Psoas muscle (tissue), 8 donors: ENCODE measurements at places on chromosomes 5 and 9.

- H3K36me3 ChIP-seq, result no peaks in the 10 kb centered on the region
- no peaks in the 10 kb centered on the region for H3K4me1 ChIP-seq
- DNase-seq, result no peak
- H3K4me3 ChIP-seq, result no peak overlapping the region
Observed at GRCh38 chr9:28970241-28970654, 1397.0 kb upstream of the C9orf72 start.

DNA sequence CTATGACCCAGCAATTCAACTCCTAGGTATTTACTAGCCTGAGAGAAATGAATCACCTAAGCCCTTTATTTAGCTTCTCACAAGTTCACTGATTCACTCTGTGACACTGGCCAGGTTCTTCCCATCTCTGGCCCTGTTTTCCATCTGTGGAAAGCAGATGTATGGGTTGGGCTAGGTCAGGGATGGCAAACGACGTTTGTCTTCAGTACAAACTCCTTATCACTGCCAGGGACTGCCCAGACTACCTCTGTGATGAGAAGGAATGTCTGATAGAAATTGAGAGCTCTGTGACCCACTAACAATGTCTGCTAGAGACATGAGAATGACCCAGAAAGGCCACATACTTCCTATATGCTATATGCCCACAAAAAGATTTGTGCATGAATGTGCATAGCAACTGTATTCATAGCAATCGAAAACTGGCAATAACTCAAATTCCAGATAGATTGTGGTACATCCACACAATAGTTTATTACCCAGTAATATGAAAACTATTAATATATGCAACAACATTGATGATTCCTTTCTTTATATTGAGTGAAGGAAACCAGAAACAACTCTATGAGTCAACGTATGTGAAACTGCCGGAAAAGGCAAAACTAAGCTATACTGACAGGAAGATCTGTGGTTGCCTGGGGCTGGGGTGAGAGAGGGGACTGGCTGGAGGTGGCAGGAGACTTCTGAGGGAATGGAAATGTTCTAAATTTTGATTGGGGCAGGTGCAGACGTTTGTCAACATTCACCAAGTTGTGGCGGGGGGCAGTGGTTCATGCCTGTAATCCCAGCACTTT is 32.0 kb upstream of the ADAM19 start:
- H3K4me3 ChIP-seq, result no peak overlapping the region
- H3K27ac ChIP-seq, result no peak overlapping the region
- no peaks in the 10 kb centered on the region for H3K27me3 ChIP-seq
- peaks cover 7% of the 10 kb centered on the region for H3K4me1 ChIP-seq
- H3K36me3 ChIP-seq, result no peaks in the 10 kb centered on the region
- no peak for DNase-seq

- H3K36me3 ChIP-seq, result no peaks in the 10 kb centered on the region
- no peak for DNase-seq
- no peak overlapping the region for H3K4me3 ChIP-seq
- H3K27ac ChIP-seq, result peak overlapping the region; percentile 78
Observed at GRCh38 chr5:78547183-78547582, 101.4 kb downstream of the LHFPL2 start.

DNA sequence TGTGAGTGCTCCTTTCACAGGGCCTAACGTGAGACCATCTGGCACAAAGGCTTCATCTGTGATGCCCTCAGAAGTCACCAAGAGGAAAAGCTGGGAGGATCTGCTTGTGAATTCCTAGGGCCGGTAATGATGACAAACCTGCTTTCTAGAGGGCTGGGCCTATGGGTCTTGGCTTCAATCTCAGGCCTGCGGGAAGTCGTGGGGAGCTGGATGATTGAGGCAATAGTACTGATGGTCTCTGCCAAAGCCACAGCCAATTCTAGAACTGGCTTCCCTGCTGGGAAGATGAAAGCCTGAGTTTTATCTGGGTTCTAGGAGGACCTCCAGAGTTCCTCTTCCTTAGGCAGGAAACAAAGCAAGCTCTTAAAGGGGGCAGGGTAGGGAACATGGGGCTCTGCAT is 102.7 kb downstream of the TMEM215 start:
- no peaks in the 10 kb centered on the region for H3K4me1 ChIP-seq
- no peak for DNase-seq
- no peak overlapping the region for H3K27ac ChIP-seq
- H3K27me3 ChIP-seq, result no peaks in the 10 kb centered on the region
- no peaks in the 10 kb centered on the region for H3K36me3 ChIP-seq

- no peak overlapping the region for H3K27ac ChIP-seq
- no peaks in the 10 kb centered on the region for H3K36me3 ChIP-seq
- no peaks in the 10 kb centered on the region for H3K4me1 ChIP-seq
Observed at GRCh38 chr5:109546461-109546860, 136.7 kb upstream of the PJA2 start.

GRCh38 chr9:81462801-81463200 is 226.5 kb downstream of the TLE1 start:
- no peaks in the 10 kb centered on the region for H3K36me3 ChIP-seq
- H3K4me3 ChIP-seq, result no peak overlapping the region
- H3K4me1 ChIP-seq, result peaks cover 27% of the 10 kb centered on the region
- H3K27me3 ChIP-seq, result no peaks in the 10 kb centered on the region
- H3K27ac ChIP-seq, result no peak overlapping the region
- DNase-seq, result no peak

GRCh38 chr9:113721856-113722255 is 154.3 kb upstream of the ZNF618 start:
- H3K4me1 ChIP-seq, result no peaks in the 10 kb centered on the region
- DNase-seq, result no peak
- no peaks in the 10 kb centered on the region for H3K36me3 ChIP-seq

DNA sequence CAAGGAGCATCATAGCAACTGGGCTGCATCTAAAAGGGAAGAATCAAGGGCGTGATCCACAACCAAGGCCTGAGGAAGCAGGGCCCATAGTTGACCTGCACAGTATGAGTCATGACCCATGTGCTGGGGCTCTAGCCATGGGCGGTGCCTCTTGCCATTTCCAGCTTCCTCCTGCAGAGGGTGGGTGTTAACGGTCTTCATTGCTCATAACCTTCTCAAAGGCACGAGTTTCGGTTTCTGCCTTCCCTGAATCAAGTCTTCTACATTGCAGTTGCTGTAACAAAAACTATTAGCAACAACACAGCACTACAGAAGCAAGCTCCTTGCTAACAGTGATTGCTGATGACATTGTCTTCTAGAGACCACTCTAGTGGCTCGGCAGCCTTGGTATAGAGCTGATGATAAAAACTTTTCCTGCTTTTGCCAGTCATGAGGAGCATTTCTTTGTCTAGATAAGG is 66.9 kb downstream of the CTSL start:
- H3K4me3 ChIP-seq, result no peak overlapping the region
- H3K36me3 ChIP-seq, result no peaks in the 10 kb centered on the region
- DNase-seq, result peak; percentile 77
- peaks cover 1% of the 10 kb centered on the region for H3K27me3 ChIP-seq

DNA sequence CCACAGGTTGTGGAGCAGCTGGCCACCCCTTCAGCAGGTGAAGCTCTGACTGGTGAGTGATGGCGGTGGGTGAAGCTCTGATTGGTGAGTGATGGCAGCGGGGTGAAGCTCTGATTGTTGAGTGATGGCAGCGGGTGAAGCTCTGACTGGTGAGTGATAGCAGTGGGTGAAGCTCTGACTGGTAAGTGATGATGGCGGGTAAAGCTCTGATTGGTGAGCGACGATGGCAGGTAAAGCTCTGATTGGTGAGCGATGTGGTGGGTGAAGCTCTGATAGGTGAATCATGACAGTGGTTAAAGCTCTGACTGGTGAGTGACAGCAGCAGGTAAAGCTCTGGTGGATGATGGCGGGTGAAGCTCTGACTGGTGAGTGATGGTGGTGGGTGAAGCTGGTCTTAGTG is 9.4 kb upstream of the ABO start:
- no peaks in the 10 kb centered on the region for H3K27me3 ChIP-seq
- H3K36me3 ChIP-seq, result no peaks in the 10 kb centered on the region
- DNase-seq, result no peak
- H3K27ac ChIP-seq, result no peak overlapping the region

- no peak overlapping the region for H3K27ac ChIP-seq
- no peaks in the 10 kb centered on the region for H3K27me3 ChIP-seq
- no peak overlapping the region for H3K4me3 ChIP-seq
- peaks cover 29% of the 10 kb centered on the region for H3K4me1 ChIP-seq
Observed at GRCh38 chr5:154863291-154864080, 5.1 kb downstream of the CNOT8 start.

GRCh38 chr5:168176251-168176650 is 115.2 kb upstream of the WWC1 start:
- no peak overlapping the region for H3K27ac ChIP-seq
- no peak for DNase-seq
- H3K27me3 ChIP-seq, result no peaks in the 10 kb centered on the region
- H3K36me3 ChIP-seq, result no peaks in the 10 kb centered on the region
- H3K4me1 ChIP-seq, result no peaks in the 10 kb centered on the region

- no peaks in the 10 kb centered on the region for H3K36me3 ChIP-seq
- H3K4me1 ChIP-seq, result no peaks in the 10 kb centered on the region
- no peak overlapping the region for H3K27ac ChIP-seq
- no peak overlapping the region for H3K4me3 ChIP-seq
- DNase-seq, result no peak
Observed at GRCh38 chr5:153517241-153517611, 26.8 kb downstream of the GRIA1 start.

DNA sequence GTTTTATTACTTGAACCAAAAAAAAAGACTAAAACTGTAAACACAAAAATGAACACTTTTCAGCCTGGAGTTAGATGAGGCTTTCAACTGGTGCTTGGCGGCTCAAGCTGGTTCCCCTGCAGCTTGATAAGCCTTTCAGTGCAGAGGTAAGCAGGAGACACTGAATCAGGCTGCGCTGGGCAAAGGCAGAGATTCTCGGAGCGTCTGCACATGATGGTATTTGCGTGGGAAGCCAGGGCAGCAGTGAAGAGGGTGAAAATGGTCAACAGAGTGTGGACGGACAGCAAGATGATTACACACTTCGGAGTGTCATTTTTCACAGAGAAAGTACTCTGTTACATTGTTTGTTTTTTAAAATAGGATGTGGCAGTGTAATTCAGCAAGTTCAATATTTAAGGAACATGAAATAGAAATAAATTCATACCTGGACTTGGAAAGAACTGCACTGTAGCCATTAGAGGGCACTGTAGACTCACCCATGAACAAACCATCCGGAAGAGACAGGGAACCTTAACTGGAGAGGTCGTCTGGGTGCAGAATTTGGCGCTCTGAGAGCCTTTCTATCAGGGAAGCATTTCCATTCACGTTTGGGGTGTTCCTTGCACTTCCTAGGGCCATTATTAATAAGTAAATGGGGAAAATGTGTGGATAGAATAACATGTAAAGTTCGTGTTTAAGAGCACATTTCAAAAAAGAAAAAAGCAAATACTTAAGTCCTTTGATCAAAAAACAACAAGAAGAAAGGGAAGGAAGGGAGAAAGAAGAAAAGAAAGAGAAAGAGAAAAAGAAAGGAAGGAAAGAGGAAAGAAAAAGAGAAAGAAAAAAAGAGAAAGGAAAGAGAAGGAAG is 69.8 kb downstream of the ICE1 start:
- H3K27ac ChIP-seq, result no peak overlapping the region
- H3K27me3 ChIP-seq, result no peaks in the 10 kb centered on the region
- no peaks in the 10 kb centered on the region for H3K36me3 ChIP-seq
- DNase-seq, result no peak
- H3K4me1 ChIP-seq, result peaks cover 46% of the 10 kb centered on the region

DNA sequence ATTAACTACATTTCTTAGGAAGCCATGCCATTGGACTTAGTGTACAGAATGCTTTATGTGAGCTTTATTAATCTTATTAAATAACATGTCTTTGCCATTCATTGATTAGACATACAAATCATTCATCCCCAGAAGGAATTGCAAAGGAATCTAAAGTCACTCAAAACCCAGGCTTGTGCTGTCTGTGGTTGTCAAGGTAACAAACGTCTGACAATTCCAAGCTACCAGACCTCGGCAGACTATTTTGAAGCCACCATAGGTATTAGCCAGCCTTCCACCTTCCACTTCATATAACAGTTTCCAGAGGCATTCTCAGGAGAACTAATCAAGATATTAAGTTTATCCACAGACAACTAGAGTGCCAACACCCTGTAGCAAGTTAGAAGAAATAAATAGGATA is 135.2 kb upstream of the TUSC1 start:
- no peak for DNase-seq
- no peak overlapping the region for H3K4me3 ChIP-seq
- no peaks in the 10 kb centered on the region for H3K36me3 ChIP-seq
- H3K4me1 ChIP-seq, result no peaks in the 10 kb centered on the region

GRCh38 chr5:55860288-55860687 is 9.1 kb downstream of the IL31RA start:
- no peaks in the 10 kb centered on the region for H3K27me3 ChIP-seq
- H3K4me1 ChIP-seq, result no peaks in the 10 kb centered on the region
- no peaks in the 10 kb centered on the region for H3K36me3 ChIP-seq
- no peak overlapping the region for H3K4me3 ChIP-seq

- no peak overlapping the region for H3K27ac ChIP-seq
- peaks cover 6% of the 10 kb centered on the region for H3K4me1 ChIP-seq
- no peaks in the 10 kb centered on the region for H3K27me3 ChIP-seq
- no peak for DNase-seq
Observed at GRCh38 chr5:95720094-95720786, 10.9 kb upstream of the RHOBTB3 start.

GRCh38 chr5:34944044-34944443 is 14.7 kb downstream of the DNAJC21 start:
- no peak overlapping the region for H3K4me3 ChIP-seq
- no peak for DNase-seq
- no peaks in the 10 kb centered on the region for H3K4me1 ChIP-seq
- H3K36me3 ChIP-seq, result peaks cover 98% of the 10 kb centered on the region

DNA sequence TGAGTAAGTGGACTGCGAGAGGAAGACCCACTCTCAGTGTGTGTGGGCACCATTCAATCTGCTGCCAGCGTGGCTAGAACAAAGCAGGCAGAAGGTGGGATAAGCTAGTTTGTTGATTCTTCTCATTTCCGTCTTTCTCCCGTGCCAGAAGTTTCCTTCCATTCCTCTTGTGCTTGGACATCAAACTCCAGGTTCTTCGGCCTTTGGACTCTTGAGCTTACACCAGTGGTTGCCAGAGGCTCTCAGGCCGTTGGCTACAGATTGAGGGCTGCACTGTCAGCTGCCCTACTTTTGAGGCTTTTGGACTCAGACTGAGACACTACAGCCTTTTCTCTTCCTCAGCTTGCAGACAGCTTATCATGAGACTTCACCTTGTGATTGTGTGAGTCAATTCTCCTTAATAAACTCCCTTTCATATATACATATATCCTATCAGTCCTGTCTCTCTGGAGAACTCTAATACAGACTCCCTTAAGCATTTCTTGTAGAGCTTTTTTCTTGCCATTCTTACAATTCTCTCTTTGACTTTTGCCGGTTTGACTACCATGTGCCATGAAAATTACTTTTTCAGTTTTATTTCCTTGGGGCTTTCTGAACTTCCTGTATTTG is 494.9 kb downstream of the PRR16 start:
- no peak for DNase-seq
- no peaks in the 10 kb centered on the region for H3K4me1 ChIP-seq
